ENCODE measurements at places on chromosomes 6 and 20.

GRCh38 chr6:137699031-137699683, 167.9 kb upstream of the TNFAIP3 start:
- DNase-seq = no peak

GRCh38 chr20:55632592-55632991, 372.7 kb downstream of the CBLN4 start:
- no peak for DNase-seq

- no peak for DNase-seq
Measured at GRCh38 chr6:26536571-26537159, 1.5 kb upstream of the HMGN4 start.

GRCh38 chr20:49896204-49896603, 19.1 kb downstream of the SPATA2 start:
- no peak for DNase-seq

GRCh38 chr6:44762496-44762895, 375.0 kb downstream of the CDC5L start:
- DNase-seq = no peak

- no peak for DNase-seq
Measured at GRCh38 chr6:35168461-35168861, 27.3 kb upstream of the TCP11 start.

GRCh38 chr6:30483677-30484279, 5.5 kb upstream of the HLA-E start:
- DNase-seq = no peak

DNA sequence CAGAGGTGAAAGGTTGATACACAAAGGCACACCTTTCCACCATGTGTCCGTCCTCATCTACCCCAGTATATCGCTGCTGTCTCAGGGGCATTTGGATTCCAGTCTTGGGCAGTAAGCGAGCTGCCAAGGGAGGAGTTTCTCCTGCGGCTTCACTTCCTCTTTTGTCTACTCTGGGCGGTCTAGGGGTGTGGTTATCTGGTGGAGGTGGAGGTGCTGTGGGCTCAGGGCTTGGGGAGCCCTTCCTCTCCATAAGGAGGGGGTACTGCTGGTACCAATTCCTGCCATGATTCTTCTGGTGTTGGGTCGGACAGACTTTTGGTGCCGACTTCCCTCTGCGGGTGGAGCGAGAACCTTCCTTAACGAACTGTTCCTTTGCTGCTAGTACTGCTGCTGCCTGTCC, 31.9 kb upstream of the FABP7 start:
- DNase-seq = no peak

DNA sequence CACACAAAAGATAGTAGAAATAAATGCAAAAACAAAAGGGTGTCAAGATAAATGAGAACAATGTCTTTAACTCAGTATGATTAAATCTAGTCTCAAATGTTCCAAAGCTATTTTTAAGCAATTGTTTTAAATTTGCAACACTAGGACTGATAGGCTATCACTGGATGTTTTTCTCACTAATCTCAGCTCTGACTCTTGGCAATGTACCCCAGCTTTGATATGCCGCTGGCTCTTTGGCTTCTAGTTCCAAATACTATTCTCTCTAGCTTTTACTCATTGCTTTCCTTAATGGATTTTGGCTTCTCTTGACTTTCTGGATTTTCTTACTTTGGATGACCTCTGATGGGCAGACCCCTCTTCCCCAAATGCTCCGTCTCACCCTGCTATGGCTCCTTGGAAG, 116.0 kb upstream of the SLC35B3 start:
- DNase-seq = no peak

DNA sequence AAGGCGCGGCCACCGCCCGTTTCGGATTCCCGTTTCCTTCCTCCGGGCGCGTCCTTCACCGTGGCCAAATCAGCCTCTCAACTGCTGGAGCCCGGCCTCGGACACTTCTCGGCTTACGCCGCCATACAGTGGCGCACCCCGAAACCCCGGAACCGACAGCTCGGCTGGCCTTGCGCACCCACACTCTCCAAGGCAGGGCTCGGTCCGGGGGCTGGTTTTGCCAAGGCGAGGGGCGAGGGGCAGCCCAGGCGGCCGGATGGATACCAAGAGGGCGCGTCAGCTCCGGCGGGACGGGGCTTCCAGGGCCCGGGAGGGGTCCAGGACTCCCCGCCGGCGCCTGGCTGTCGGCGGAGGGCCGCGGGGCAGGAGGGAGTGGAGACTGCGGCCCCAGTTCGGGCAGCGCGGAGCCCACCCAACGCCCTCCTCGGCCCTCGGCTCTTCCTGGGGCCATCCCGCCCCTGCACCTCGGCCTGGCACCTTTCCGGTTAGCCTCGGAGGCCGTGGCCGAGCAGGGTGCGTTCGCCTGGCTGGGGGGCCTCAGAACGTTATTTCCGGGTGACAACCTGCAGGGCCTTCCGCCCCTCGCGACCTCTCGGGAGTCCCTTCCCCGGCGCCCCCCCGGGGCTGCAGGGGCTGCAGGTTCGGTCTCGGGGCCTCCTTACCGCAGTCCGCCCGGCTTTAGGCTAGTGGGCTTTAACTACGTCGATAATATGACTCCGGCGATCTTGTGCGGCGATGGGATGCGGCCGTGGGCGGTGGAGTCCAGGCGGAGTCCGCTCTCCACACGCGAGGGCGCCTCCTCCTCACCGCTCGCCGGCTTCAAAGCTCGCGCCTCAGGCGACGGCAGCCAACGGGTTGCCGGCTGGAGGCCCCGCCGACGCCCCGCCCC, 697 bp upstream of the CEP43 start:
- DNase-seq = peak; percentile 9

DNA sequence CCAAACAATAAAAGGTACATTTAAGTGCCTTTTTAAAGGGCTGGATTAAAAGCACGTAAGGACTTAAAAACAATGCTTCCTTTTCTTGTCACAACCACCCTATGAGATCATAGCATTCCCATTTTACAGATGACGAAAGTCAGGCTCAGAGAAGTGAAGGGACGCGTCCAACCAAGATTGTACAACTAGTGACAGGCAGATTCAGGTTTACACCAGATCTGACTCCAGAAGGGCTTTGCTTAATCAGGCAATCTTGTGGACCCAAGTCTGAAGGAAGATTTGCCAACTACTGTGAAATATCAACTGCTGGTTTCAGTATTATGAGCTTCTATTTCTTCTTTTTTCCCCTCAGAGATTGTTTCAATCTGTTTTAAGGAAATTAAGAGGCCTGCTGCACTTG, 877 bp downstream of the ENPP4 start:
- no peak for DNase-seq

- no peak for DNase-seq
Measured at GRCh38 chr20:12241065-12241464, 323.4 kb downstream of the BTBD3 start.

DNA sequence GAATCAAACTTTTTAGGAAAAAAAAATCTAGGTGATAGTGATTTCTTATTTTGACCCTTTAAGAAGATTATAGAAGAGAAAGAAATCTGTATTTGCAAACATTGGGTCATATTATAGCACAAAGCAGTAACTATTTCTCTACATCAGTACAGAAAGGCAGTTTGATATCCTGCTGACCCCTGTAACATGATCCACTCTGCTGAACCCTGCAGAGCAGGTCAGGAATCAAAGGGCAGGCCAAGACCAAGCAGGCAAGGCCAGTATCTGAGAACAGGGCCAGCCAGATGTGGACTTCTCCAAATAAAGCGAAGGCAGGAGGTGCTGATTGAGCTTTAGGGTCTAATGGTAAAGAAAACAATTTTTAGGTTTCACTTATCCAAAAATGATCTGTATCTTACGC, 239.4 kb downstream of the PTPRK start:
- no peak for DNase-seq

DNA sequence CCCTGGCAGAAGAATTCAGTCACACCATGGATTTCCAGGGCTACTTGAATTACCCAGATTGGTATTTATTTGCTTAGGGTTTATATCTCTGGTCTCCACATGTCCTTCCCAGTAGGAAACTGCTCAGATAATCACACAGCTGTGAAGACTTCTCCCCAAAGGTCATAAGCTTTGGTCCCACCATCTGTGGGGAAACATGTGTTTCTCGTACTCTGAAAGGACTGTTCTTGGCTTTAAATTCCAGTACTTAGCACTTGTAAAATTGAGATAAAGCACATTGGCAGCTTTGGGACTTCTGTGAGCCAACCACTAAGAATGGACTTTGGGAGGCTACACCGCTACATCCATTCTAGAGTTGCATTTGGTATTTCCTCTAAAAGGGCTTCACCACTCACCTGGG, 205.3 kb upstream of the FOXA2 start:
- DNase-seq = no peak

- no peak for DNase-seq
Measured at GRCh38 chr6:44128020-44128917, 915 bp downstream of the TMEM63B start.

DNA sequence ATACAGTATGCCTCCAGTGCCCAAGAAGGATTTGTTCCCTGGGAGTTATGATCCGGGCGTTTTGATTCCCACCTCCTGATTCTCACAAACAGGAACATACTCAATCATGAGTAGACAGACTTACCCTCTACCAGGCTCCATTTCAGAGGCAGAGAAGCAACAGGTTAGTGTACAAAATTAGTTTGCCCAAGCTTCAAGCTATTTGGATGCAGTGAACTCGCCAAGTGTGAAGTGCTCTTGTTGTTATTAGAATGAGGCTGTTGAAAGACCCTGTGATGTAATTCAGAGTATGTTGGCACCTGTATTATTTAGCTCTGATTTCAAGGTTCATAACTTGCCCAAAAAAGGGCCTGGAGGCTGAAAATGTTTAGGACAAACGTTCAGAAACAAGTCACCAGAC, 247.0 kb downstream of the PHACTR1 start:
- DNase-seq = no peak

- no peak for DNase-seq
Measured at GRCh38 chr6:110188791-110189190, 8.6 kb downstream of the CDC40 start.

- no peak for DNase-seq
Measured at GRCh38 chr6:326896-327537, 34.7 kb downstream of the DUSP22 start.

DNA sequence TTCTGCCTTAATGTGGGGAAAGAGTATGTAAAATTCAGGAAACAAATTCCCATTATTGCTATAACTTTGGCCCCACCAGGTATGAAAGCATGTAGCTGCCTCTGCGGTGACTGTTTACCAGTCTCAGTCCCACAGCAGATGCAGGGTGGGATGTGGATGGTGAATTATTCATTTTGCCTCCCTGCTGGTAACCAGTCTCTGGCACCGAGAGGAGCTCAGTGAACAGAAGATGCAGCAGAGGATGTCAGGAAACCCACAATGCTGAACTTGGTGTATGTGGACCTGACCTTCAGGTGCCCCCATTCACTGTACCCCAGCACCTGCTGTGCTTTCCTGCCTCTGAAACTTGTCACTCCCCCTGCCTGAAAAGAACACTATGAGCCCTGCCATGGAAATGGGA, 8.8 kb upstream of the METTL24 start:
- no peak for DNase-seq

DNA sequence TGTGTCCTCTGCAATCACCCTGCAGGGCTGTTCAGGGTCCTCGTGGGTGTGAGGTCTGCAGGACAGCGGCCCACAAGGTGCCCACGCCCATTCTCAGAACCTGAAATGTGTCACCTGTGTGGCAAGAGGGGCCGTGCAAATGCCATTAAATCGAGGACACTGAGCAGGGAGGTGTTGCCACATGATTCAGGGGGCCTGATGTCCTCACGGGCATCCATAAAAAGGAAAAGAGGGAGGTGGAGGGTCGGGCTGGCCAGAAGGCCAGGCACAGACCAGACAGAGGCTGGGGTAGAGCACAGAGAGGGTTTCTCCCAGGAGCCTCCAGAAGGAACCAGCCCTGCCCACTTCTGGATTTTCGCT, 239.6 kb downstream of the ERMARD start:
- DNase-seq = no peak

DNA sequence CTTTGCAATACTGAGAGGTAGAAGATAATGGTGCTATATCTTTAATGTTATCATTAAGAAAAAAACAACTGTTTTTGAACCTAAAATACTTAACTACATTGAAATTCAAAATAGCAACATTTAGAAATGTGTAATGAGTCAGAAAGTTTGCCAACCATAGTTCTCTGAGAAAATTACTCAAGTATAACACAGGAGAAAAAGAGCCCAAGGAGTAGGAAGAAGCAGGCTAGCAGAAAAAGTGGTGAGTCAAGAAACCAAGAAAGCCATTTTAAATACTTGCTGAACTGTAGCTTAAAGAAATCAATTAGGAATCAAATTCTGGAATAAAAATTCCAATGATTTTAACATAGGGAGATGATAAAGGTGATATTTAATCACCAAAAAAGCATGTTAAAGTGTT, 181.0 kb upstream of the RSPO3 start:
- DNase-seq = no peak

DNA sequence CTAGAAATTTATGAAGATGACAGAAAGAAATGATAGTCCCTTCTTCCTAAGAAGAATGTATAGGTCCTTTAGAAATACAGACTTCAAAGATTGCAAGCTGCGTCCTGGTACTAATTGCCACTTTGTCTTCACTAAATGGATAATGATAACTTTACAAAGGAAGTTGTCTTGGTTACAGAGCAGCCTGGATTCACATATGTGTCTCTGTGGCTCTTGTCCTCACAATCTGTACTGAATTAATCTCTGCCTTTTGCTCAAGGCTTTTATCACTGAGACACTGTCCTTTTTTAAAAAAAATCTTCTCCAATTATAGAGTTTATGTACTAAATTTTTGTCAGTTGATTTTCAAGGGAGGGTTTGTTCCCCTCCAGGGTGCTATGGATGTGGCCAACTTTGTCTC, 17.5 kb upstream of the MRAP2 start:
- no peak for DNase-seq

DNA sequence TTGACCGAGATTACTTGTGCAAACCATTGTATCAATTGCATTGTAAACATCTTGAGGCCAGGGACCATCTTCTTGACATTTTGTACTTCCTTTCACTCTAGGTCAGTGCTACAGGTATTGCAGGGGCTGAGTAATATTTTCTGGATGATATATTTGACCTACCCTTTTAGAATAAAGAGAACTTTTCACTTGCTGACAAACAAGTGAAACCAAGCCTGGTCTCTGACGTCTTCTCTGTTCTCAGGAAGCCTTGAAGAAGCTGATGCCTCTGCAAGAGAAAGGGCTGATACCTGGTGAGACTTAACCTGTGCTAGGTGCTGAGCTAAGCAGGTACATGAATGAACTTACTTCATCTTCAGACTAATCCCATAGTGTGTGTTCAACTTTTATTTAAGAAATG, 60.5 kb upstream of the GGTLC1 start:
- DNase-seq = no peak

GRCh38 chr6:43247114-43247999, 4.1 kb downstream of the TTBK1 start:
- peak; percentile 52 for DNase-seq

DNA sequence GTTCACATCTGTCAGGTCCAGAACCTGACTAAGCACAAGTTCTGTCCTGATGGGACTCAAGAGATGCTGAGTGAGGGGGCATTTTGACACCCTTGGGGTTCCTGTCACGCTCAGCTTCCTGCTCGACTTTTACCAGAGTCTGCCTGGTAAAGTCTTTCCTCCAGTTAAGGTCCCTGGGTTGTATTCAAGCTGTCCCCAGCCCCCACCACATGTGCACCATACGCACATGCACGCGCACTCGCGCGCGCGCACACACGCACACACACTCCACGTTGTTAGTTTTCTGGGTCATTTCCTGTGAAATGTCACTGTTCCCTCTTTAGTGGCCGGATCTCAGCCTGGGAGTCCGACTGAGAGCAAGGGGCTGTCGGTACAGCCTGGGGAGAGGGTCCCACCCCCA, 166.1 kb downstream of the GMPR start:
- DNase-seq = no peak

GRCh38 chr6:69942485-69942884, 76.1 kb downstream of the COL19A1 start:
- DNase-seq = no peak

- no peak for DNase-seq
Measured at GRCh38 chr6:106056746-106057390, 29.3 kb upstream of the PRDM1 start.

Measured in stimulated activated CD4-positive, alpha-beta T cell treated with anti-CD3 and anti-CD28 coated beads, Interleukin-15, amount 100 ng/mL, for 1 hour (primary cell).